ENCODE measurements at places on chromosomes 12 and 14.

DNA sequence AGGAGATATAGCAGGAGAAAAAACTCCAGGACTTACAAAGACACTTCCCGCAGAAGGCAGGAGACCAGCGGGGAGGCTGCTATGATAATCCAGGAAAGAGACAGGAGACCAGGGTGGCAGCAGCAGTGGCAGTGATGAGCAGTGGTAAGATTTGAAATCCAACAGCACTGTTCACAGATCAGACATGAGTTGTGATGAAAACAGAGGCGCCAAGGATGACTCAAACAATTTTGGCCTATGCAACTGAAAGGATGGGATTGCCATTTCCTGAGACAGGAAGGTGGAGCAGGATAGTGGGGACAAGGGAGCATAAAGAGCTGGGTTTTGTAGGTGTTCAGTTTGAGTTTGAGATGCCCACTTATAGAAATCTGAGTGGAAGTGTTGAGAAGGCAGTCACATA is 108.6 kb upstream of the DYRK2 start:
- DNase-seq, result no peak

- DNase-seq, result no peak
These were observed 1.9 kb downstream of the IFNG-AS1 start for GRCh38 chr12:67991158-67991557.

DNA sequence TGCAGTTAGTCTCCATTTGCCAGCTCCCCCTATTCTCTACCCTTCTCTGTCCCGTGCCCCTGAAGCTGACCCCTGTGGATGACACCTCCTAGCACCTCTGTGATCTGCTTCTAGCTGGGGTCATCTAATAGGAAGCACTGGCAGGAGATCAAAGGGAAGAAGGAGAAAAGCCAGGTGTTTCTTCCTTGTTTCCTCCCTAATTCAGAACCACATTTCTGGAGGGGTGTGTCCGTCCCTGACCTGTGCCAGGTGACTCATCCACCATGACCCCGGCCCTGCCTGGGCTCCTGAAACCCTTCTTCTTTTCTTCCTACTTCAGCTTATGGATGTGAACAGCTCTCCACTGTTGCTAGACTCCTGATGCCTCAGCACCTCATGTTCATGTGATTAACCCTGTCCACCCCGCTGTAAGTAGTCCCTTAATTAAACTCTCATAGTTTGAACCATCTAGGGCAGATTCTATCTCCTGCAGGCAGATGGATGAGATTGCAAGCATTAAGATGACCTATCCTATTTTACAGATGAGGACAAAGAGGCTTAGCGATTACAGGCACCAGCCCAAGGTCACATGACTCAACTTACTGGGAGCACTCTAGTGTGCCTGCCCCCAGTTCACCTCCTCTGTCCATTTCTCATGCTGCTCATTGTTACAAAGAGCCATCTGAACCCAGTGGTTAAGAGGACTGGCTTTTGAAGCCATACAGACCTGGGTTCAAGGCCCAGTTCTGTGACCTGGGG is 770.5 kb downstream of the MED13L start:
- DNase-seq, result no peak

DNA sequence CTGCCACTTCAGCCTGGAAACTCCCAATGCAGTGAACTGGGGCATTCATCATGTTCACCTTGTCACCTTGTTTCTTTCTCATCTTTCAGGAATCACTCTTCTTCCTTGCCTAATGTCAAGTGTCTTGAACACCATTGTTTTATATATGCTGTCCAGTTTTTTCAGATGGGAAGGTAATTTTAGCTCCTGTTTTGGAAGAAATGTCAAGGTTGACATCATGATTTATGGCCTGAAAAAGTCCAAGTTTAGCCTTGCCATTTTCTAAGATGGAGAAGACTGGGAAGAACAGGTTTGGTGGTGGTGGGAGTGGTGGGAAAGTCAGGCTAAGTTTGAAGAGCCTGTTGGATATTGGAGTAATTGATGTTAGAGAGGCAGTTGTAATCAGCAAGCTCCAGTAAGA is 54.0 kb downstream of the ADCK1 start:
- no peak for DNase-seq

DNA sequence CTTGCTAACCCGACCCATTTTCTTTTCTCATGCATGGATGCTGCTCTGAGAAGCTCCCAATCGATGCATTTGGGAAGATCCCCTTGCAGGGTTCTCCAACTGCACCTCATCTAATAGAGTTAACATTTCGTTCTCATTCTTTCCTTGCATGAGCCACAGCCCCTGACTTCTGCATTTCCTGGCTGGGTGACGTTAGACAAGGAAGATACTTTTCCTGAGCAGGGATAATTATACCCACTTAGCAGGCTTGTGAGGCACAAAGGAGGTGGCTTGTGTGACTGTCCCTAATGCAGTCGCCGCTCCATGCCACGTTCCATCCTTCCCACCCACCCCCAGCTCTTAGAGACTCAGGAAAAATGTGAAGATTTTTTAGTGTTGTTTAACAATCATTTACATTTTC is 195.1 kb downstream of the CHST11 start:
- no peak for DNase-seq

DNA sequence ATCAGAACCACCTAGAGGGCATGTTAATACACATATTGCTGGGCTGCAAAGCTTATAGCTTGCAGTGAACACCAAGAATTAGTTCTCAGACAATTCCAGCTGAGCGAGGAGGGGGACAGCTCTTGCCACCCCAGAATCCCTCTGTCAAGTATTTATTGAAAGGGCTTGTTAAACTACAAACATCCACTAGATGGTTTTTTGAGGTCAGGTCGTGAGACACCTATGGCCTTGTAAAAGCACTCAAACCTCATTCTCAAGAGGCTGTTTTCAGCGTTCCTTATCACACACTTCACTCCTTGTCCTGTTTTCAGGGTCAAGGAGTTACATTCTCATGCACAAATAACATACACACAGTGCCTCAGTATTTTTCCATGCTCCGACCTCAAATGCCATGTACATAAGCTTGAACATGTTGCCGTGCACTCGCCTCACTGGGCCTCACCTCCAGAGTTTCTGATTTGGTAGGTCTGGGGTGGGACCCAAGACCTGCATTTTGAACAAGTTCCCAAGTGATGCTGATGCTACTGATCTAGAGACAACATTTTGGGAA is 98.8 kb upstream of the PTPRR start:
- DNase-seq, result no peak

DNA sequence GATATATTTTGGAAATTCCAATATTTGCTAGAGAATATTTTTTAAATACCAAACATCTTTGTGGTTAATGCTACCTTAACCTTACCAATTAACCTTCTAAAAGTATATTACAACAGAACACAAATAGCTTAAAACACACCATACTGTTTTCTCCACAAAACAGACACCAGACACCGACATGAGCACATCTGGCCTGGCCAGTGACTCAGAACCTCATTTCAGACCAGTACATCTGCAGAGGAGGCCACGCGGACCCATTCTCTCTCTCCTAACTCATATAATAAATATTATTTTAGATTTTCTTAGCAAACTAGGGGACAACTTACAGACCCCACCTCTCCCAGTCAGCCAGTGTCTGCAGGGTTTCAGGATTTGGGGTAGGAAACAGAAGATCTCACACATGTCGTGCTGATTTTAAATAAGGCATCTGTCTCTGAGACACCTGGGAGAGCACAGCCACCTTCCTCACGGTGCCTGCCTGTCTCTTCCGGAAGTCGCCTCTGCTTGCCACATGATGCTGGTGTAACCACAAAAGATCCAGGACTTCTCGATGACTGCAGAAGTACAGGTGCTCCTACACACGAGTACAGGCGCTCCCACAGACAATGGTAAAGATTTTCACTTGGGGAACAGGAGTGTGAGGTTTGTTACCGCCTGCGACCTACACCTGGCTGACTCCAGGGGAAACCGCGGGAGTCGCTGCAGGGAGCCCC is 9.7 kb upstream of the ANKLE2 start:
- peak; percentile 35 for DNase-seq

- no peak for DNase-seq
These were observed 14.0 kb downstream of the PGAM5 start for GRCh38 chr12:132724506-132725241.

DNA sequence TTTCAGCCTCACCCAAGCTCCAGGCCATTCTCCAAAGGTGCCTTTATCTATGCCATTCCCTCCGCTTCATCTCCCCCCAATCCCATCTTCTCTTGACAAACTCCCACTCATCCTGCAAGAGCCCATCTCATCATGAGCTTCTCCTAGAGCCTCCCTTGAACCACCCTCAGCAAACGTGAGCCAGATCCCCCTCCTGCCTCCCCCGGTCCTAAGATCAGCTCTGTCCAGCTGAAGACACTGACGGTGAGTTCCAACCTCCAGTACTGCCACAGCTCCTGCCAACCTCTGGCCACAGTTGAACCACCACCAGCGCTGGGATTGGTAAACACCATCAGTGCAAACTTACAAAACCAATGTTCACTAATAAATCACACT is 124.6 kb downstream of the BCL11B start:
- no peak for DNase-seq

GRCh38 chr14:39265806-39266524 is 32.2 kb downstream of the MIA2 start:
- DNase-seq, result no peak

DNA sequence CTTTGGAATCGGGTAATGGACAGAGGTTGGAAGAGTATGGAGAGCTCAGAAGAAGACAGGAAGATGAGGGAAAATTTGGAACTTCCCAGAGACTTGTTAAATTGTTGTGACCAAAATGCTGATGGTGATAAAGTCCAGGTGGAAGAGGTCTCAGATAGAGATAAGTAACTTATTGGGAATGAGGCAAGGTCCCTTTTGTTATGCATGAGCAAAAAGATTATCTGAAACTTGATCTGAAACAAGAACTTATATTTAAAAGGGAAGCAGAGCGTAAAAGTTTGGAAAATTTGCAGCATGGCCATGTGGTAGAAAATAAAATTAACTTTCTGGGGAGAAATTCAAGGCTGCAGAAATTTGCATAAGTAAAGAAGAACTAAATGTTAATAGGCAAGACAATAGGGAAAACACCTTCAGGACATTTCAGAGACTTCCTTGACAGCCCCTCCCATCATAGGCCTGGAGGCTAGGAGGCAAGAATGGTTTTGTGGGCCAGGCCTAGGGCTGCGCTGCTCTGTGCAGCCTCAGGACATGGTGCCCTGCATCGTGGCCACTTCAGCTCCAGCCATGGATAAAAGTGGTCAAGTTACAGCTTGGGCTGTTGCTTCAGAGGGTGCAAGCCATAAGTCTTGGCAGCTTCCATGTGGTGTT is 425.7 kb upstream of the PRICKLE1 start:
- no peak for DNase-seq

GRCh38 chr12:79983492-79983891 is 48.6 kb upstream of the PPP1R12A start:
- no peak for DNase-seq

GRCh38 chr14:24693353-24693737 is 59.4 kb upstream of the GZMB start:
- DNase-seq, result no peak

GRCh38 chr14:104131968-104132732 is 6.2 kb upstream of the KIF26A start:
- DNase-seq, result no peak

- no peak for DNase-seq
These were observed 209.6 kb upstream of the SLC16A7 start for GRCh38 chr12:59386236-59386635.

DNA sequence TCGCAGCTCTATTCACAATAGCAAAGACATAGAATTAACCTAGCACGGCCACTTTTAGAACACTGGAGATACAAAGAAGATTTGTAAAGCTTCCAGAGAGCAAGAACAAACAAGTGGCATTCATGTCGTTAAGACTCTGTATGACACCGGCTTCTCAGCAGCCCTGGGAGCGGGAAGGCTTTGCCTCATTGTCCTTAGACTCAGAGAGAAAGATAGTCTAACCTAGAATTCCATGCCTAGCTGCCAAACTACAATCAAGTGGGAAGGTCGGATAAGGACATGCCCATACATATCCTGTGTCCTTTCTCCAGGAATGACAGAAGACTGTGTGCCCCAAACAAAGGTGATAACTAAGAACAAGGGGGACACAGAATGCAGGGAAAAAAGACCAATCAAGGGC is 1038.3 kb downstream of the BCL11B start:
- DNase-seq, result no peak

DNA sequence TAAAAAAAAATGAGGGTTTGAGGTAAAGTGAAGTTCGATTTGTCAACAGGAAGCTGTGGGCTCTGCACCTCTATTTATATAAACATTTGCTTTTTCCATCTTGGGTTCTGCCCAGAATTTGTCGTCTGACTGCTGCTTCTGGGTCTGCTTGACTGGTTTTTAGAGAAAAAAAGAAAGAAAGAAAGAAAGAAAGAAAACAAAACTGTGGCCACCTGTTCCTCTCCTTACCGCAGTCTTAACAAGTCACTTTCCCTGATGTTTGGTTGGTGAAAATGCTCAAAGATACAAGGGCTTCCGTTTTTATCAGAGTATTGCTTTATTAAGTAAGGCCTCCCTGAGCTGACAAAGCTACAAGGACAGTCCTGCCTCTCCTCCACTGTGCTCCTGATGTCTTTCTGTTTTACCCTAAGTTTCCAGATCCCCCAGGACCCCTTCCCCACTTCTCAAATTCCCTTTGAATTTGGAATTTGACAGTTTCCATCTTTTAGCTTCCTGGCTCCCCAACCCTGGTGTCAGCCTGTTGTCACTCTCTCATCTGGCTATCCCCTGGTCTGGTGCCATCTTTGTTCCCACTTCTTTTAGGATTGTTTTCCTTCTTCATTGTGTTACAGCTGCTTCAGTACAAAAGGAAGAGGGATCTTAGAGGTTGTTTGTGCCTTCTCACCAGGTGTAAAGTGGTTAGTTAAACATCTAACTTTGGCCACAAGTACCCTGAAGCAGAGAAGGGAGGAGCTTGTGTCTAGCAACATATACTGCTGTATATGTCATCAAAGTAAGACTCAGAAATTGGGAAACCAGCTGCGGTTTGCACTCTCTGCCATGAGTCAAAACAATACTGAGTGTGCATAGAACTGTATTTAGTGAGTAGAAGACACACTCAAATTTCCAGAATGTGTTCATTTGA is 18.0 kb downstream of the MFAP5 start:
- DNase-seq, result no peak

DNA sequence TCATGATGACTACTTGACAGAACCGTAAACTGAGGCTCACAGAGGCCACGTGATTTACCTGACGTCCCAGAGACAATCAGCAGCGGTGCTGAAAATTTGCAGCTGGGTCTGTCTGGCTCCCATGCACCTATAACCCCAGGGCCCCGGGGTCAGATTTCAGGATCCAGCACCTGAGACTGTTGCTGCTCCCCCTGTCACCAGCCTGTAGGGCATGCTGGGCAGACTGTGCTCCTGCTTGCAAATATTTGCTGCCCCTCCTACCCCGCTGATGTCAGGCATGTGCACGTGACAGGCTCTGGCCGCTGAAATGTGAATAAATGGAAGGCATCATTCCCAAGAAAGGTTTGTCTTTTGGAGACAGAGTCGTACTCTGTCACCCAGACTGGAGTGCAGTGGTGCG is 6.0 kb downstream of the MMAB start:
- DNase-seq, result no peak

DNA sequence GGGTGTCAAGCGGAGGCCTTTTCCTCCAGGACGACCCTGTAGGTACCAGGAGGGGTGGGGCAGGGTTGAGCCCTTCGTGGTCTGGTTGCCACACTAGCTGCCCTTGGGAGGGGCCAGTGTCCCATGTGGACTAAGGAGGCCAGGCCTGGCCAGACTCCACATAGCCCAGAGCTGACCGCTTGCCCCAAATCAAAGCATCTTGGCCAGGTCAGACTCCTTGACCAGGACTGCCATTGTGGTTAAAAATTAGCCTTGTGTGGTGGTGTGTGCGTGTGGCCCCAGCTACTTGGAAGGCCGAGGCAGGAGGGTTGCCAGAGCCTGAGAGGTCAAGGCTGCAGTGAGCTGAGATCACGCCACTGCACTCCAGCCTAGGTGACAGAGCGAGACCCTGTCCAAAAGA is 24.8 kb downstream of the ALDH2 start:
- no peak for DNase-seq

Measured in activated naive CD4-positive, alpha-beta T cell (primary cell).